ENCODE measurements at places on chromosomes 2 and 18.
A peak's percentile ranks its signal among the peaks of the same experiment; 100 is the strongest.

DNA sequence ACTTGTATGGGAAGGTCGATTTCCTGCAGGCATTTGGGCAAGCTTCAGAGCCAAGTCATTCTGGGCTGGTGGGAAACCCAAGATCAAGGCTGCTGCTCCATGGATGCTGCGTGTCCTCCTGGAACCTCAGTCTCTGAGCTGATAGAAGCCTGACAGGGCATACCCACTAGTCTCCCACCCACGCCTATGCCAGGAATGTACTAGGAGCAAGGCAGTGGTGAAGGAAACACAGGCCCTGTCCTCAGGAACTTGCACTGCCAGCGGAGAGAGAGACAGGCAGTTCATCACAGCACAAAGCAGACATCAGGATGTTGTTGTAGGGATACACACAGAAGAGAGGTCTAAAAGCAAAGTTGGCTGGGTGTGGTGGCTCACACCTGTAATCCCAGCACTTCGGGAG, 84.2 kb downstream of the PLB1 start:
- no peak for DNase-seq

DNA sequence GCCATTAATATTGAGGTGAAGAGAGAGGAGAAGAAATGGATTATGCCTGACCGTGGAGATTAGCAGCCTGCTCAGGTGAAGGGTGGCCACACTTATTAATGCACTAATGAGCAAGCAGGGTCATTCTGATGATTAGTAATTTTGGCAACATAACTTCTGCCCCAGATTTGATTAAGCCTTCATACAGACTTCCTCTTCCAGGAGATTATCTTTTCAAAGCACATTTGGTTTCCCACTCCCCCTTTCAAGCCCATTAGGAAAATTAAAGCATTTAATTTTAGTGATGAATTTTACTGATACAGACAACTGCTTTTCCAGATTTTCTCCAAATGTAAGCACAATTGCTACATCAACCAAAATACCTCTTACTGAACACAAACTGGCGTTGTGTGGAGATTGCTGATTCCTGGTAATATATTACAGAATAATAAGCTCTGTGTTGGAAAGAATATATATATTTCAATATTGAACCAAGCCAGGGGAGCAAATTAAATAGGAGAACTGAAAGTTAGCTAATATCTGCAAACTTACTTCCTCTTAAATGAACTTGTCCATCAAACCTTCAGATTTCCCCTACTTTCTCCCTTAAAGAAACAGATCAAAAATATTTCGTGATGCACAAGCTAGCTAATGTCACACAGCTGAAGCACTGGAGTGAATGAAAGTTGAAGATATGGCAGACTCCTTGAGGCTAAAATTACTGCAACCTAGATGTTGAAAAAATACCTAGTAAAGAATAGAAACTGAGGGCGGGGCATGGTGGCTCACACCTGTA, 140.8 kb downstream of the FAM210A start:
- DNase-seq, result no peak

DNA sequence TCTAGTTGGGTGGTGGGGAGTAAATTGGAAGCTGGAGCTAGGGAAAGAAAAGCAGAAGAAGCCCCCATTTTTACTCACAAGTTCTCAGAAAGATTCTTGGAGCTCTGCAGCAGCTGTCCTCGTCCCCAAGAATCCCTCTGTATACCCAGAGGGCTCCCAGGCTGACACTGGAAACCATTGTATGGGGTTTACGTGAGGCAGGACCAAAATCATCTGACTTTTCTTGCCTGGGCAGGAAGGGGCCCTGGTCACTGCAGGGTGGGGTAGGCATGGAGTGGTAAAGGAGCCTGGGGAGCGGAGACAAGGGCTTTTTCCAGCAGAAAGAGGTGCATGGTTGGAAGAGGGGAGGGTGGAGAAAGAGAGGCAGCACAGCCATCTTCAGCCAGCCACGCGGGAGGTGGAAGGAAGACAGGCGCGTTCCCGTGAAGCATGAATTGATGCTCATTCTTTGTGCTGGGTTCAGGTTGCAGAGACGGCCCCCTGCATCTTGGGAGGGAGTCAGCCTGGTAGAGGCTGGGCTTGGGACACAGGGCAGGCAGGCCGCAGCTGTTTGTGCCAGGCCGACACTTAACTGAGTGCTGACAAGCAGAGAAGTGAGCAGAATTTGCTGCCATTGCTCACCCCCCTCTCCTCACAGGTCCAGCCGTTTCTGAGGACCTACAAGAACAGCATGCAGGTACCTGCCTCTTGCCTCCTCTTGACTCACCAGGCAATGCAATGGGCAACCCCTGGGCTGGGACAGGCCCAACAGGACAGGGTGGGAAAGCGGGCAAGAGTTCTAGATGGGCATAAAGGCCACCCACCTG, 94.8 kb downstream of the PLB1 start:
- no peak for DNase-seq

DNA sequence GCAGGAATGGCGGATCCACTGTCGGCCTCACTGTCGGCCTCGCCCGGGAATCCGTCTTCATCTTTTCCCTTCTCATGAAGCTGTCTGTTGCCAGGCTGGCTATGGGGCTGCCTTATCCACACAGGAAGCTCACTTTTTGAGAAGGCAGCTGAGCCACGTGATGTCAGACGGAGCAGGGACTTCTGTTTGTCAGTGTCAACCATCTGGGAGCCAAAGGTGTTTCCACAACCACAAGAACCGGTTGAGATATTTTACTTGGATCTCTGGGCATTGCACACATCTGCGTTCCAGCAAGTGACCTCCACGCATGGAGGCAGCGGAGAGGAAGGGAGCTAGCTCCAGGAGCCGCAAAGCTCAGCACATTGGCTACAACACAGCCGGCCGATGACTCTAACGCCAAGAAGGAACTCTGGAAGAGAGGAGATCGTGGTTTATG, 27.4 kb upstream of the TAF1B start:
- no peak for DNase-seq

- no peak for DNase-seq
These were observed 228.3 kb downstream of the RNF152 start for GRCh38 chr18:61664419-61665084.

DNA sequence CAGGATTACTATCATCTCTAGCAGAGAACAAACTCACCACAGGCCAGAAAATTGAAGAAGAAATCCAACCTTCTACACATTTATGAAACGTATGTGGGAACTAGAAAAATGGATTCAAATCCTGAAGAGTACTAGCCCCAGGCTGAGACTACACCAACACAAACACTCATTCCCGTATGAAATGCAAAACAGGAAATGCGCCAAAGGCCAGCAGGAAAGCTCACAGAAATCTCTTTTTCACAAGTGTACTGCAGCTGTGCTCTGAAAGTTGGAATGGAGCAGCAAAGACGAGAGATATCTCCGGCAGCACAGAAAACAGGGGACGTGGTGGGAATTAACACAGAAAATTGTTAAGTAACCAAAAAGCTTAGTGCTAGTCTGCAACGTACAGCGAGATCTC, 913.5 kb downstream of the TDRD15 start:
- DNase-seq, result no peak

- DNase-seq, result no peak
These were observed 294.0 kb upstream of the HS6ST1 start for GRCh38 chr2:128612628-128613027.

GRCh38 chr2:46876741-46877384, 38.7 kb downstream of the MCFD2 start:
- DNase-seq, result peak; percentile 12

DNA sequence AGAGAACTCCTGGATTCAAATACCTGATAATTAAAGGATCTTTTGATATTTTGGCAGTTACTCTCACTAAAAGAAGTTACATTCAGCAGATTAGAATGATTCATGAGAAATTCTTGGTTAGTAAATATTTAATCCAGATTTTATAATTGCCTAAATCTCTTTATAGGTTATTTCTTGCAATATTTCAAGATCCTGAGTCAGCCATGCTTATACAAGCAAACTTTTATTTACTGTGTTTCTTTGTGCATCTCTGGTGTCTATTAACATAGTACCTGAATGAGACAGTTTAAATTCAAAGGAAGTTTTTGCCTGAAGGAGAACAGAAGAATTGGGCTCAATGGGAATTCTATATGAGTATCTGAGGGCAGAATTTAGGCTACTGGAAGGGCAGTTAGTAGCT, 249.3 kb downstream of the ERBB4 start:
- no peak for DNase-seq

- DNase-seq, result no peak
These were observed 191.4 kb downstream of the PDE11A start for GRCh38 chr2:177881008-177881747.

GRCh38 chr18:74876630-74877243, 279.1 kb downstream of the ZNF407 start:
- no peak for DNase-seq

DNA sequence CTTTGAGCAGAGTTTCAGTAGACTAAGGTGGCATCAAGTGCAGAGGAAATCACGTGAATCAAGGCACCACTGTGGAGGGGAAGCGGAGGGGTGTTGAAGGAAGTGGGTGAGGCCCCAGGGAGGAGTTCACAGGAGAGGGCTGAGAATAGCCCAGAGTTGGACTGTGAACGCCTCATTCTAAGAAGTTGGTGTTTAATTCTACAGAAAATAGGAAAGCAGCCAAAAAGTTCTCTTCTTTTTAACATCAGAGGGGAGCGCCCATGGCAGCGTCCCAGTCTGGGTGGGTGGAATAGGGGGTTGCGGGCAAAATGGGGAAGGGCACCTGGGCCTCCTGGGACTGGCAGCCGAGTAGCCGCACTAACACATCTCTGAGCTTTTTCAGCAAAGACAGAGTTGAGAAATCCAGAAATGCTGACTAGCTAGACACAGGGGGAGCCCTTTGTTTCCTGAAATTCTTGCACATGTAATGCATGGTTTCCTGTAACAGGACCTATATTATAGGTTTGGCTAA, 97.0 kb downstream of the NEB start:
- no peak for DNase-seq

- no peak for DNase-seq
These were observed 85.4 kb downstream of the DPP4 start for GRCh38 chr2:161988589-161988988.
